Sigmoid colon (tissue), 7 donors: ENCODE measurements at places on chromosomes 6 and 20. TPM values are rescaled to one million over a fixed set of nuclear protein-coding genes. Genes with fewer than 3 reads are reported as not detected.
A peak's percentile ranks its signal among the peaks of the same experiment; 100 is the strongest.

DNA sequence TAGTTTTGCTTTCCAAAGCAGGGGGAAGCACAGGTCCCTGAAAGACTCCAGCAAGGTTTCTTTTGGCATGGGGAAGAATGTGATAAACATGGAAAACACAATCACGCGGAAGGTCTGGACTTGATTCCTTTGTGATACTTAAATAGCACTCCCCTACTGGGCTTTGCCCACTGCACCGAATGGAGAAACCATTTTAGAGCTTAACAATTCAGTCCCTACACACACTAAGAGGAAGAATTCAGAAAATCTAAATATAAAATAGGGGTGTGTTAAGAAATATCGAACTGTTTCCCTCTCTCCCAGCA, 71.4 kb upstream of the NHSL1 start:
- DNase-seq: no peak

- no peak for DNase-seq
Observed at GRCh38 chr6:112682071-112682470, 334.9 kb downstream of the RFPL4B start.

GRCh38 chr20:25310268-25310920, 62.5 kb downstream of the PYGB start:
- peak; percentile 85 for DNase-seq

GRCh38 chr6:166381733-166382499, 824 bp downstream of the MPC1 start:
- peak; percentile 81 for DNase-seq

DNA sequence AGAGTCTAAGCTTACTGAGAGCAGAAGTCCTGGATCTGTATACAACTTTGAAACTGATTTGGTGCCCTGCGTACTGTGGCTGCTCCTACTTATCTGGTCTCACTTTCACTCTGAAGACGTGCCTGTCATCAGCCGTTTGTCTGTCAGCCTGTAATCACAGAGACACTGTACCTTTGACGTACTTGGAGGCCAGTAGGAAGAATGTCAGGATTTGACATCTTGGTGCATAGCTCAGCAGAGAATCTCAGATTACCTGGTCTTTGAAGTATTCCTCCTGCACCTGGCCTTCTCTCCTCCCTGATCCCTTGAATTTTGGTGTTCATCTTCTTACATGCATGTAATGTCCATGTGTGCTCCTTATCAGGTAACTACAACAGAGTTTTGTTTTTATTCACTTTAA, 37.7 kb downstream of the DSE start:
- DNase-seq: no peak

CALHM5 gene
- polyA plus RNA-seq: 0.60 TPM

GRCh38 chr20:21835042-21835441, 129.6 kb downstream of the PAX1 start:
- no peak for DNase-seq

- DNase-seq: no peak
Observed at GRCh38 chr6:47072667-47073066, 30.5 kb upstream of the ADGRF1 start.

CGAS gene
- 1.6 TPM for polyA plus RNA-seq

UNC93A gene
- polyA plus RNA-seq: not detected

GRCh38 chr20:5835871-5836270, 85.7 kb downstream of the SHLD1 start:
- no peak for DNase-seq

- DNase-seq: no peak
Observed at GRCh38 chr6:148867862-148868261, 121.0 kb downstream of the UST start.

DNA sequence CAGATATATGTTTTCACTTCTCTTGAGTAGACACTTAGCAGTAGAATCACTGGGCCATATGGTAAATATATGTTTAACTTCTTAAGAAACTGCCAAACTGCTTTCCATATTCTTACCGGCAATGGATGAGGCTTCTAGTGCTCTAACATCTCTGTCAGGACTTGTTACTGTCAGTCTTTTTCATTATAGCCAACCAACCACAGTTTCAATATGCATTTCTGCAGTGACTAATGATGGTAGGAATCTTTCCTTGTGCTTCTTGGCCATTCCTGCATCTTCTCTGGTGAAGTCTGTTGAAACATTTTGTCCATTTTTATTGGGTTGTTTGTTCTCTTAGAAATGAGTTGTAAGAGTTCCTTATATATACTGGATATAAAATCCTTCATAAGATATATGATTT, 66.0 kb upstream of the SYNDIG1 start:
- no peak for DNase-seq

NT5E gene
- polyA plus RNA-seq: 4.6 TPM

GPR6 gene
- not detected for polyA plus RNA-seq

GRCh38 chr20:58005581-58006345, 222.7 kb downstream of the ANKRD60 start:
- no peak for DNase-seq

DNA sequence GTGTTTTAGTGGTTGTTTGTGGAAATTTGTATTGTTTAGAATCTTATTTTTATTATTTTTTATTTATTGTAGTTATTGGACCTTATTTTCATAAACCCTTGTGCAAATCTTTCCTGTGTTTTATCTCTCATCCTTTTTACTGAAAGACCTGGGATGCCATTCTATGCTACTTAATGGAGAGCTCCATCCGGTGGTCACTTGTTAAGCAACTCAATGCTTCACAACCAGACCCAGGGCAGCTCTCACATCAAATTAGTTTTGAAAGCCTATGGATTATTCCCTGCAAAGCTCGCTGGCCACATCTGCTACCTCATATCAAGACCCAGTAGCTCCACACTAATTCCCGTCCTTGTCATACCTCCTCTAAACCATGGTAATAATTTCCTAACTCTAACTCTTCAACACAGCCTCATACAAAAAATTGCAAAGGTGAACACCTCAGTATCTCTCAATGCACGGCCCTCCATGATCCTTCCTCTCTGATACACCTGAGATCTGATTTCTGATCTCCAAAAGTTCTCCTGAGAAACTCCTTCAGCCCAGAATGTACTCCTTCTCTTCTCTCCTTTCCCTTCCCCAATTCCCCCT, 296.6 kb upstream of the MANEA start:
- no peak for DNase-seq
